ENCODE measurements at places on chromosomes 5 and 9.

GRCh38 chr5:73357576-73357975 lies 91.0 kb downstream of the FOXD1 start:
- no peak for DNase-seq

DNA sequence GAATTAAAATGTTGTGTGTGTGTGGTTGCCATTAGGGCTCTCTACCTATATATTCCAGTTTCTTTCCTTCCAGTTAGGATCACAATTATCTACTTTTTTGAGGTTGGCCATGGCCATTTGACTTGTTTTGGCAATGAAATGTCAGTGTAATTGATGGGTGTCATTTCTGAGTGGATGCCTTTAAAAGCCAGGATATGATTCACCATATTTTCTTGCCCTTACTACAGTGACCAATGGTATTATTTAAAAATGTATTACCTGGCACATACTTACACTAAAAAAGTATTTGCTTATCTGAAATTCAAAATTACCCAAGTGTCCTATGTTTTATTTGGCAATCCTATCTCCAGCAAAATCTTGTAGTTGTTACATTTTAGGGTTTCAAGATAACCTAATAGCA lies 258.7 kb upstream of the ACTBL2 start:
- no peak for DNase-seq

DNA sequence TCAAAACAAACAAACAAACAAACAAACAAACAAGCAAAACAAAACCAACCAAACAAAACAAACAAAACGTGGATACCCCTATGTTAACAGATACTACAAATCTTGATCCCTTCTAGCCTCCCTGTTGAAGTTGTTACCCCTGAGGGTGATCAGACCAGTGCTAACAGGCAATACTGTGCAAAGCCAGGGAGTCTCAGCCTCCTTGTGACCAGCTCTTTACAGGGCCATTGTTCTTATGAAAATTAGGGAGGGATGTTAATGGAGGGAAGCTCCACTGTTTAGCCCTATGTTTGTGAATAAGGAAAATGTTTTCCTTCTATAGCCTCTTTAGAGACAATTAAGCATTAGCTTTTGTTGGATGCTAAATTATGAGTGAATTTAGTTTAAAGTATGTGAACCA lies 1072.1 kb upstream of the WWC1 start:
- DNase-seq: no peak

GRCh38 chr5:43437062-43437660 lies 25.0 kb upstream of the CCL28 start:
- DNase-seq: no peak

DNA sequence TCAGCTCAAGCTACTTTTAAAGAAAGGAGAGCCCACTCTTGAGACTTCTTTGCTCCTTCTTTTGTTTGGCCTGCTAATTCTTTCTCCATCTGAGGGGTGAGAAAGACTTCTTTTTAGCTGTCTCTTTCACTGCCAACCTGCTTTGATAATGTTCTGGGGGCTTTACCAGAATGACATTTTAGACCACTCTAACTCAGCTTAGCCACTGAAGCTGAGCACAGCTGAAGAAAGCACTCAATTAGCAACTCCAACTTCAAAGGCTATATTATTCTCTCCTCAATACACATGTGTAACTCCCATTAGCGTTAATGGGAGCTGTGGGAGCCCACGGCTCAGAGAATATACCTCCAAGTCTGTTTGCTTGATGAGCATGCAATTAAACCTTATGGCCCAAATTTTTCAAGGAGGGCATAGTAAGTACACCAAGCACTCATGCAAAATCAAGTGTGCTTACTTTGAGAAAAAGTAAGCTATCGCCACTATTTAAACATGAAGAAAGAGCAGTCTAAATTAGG lies 815.4 kb upstream of the DMAC1 start:
- DNase-seq: no peak

GRCh38 chr9:89532478-89532877 lies 34.6 kb upstream of the SEMA4D start:
- DNase-seq: peak; percentile 39

- peak; percentile 11 for DNase-seq
Observed at GRCh38 chr9:105693435-105694189, 729 bp upstream of the TMEM38B start.

- no peak for DNase-seq
Observed at GRCh38 chr9:135566552-135566951, 5.0 kb downstream of the PAEP start.

- no peak for DNase-seq
Observed at GRCh38 chr9:112322701-112323377, 10.6 kb downstream of the PTBP3 start.

DNA sequence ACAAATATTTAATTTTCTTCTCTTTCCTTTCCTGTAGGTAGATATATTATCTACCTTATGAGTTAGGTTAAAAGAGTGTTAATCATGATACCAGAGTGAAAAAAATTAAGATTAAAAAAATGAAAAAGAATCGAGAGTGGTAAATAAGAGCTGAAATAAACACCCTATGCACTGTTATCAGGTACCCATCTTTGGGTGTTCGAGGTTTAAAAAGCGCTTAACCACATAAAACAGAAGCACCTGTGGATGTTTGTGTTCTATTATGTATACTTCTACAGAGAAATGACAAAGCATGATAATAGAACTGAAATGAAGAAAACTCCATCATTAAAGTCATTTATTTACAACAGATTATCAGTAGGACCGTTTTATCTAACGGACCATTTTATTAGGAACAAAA lies 25.7 kb upstream of the GCNT4 start:
- DNase-seq: no peak

GRCh38 chr9:32526041-32526706 lies at the start of gene RIGI:
RIGI (minus strand) TSS chr9:32526196; CDS start chr9:32526166, 30 bp downstream.
- DNase-seq: peak; percentile 74

- DNase-seq: no peak
Observed at GRCh38 chr5:168929656-168930055, 350.5 kb upstream of the PANK3 start.

DNA sequence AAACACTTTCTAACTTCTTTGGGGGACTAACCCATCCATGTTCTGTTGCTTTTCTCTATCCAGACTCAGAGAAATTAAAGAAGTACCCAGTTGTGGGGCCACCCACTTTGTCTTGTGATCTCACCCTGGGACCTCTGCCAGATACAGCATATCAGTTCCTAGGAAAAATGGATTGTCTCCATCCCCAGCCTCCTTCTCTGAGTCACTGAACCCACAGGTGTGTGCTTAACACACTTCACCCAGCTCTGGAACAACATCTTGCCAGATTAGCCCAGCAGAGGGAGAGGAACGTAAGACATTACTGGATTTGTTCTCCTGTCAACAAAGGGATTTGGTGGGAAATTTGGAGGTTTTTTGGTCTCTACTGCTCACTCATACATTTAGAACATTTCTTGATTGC lies 19.2 kb downstream of the FAM240B start:
- no peak for DNase-seq

DNA sequence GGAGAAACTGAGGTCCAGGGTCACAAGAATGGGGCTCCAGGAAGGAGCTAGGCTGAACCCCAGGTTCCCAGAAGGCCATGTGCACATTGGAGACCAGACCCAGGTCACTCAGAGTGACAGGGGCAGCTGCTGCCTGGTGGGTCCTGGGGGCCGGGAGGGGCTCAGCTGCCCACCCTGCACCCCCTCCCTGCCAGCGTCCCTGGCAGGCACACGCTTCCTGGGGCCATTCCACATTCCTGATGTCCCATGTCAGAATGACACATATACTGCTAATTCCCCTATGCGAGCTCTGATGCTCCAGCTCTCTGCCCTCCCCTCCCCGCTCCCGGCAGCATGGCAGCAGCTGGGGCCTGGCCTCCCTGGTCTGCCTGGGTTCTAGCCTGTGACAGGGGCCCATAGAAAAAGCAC lies 14.0 kb downstream of the FGFR4 start:
- no peak for DNase-seq

GRCh38 chr5:132261881-132262845 lies 4.7 kb downstream of the PDLIM4 start:
- no peak for DNase-seq

DNA sequence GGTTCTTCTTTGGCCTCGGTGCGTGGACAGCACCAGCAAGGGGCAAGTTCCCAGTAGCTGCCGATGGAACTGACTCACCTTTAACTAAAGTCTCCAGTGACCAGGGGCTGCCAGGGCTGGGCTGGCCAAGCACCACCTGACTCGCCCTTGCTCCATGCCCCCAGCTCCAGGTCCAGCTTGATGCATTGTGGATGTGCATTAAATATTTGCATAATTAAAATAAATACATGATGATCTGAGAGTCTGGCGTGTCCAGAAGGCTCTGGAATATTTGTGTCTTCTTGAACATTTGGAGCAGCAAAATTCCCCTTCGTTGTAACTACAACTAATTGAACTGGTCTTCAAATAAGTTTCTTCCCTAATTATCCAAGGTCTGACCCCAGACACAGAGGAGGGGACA lies 9.5 kb upstream of the PRDM12 start:
- DNase-seq: no peak

DNA sequence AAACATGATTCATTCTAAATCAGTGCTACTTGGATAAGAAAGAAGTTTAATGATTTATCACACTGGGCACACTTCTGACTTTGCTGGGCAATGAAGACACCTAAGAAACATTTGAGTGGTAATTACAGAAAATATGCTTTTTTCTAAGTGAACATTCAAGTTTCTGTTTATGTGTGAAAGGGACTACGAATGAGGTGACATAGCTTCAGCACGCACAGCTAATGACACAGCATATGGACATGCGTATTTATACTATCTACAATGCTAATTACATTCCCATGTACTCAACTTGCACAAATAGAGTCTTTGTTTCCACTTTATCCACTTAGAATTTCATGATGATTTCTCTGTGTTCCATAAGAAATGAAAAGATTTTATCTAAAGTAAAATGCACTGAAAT lies 40.6 kb downstream of the FREM1 start:
- no peak for DNase-seq

- no peak for DNase-seq
Observed at GRCh38 chr9:4829969-4830368, 37.2 kb downstream of the RCL1 start.

DNA sequence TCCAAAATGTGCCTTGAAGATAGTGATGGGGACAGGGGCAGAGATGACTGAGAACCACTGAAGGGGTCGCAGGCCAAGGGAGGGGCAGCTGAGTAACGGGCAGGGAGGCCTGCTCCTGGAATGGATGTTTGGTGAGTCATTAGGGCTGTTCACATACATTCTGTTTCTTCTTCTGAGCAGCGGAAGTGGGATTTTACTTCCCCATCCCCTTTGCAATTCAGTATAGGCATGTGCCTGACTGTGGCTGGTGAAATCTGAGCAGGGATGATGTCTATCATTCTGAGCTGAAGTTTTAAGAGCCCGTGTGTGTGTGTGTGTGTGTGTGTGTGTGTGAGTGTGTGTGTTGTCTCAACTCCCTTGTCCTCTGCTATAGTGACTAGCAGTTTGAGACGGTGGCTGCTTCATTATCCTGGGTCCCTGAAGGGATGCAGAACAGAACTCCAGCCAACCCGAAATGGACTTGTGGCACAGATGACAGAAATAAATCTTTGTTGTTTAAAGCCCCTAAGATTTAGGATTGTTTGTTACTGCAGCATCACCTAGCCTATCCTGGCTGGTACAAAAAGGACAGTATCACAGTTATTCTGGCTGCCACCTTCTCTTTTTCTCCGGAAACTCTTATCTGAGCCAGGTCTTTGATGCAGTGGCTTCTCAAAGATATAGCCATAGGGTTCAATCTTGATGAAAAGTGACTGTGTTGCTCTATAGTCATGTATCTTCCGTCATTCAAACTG lies 29.2 kb upstream of the TGFBI start:
- no peak for DNase-seq

- DNase-seq: peak; percentile 45
Observed at GRCh38 chr5:91170266-91170665, 212.9 kb downstream of the ARRDC3 start.

GRCh38 chr9:77663754-77664153 lies 15.6 kb upstream of the GNA14 start:
- no peak for DNase-seq

- no peak for DNase-seq
Observed at GRCh38 chr9:35905912-35906679, at the start of gene HRCT1. HRCT1 (plus strand) TSS chr9:35906202; CDS start chr9:35906288, 86 bp downstream.

GRCh38 chr5:61919920-61920319 lies 386.1 kb upstream of the KIF2A start:
- DNase-seq: no peak

GRCh38 chr9:38286766-38287165 lies 105.7 kb upstream of the ALDH1B1 start:
- no peak for DNase-seq

DNA sequence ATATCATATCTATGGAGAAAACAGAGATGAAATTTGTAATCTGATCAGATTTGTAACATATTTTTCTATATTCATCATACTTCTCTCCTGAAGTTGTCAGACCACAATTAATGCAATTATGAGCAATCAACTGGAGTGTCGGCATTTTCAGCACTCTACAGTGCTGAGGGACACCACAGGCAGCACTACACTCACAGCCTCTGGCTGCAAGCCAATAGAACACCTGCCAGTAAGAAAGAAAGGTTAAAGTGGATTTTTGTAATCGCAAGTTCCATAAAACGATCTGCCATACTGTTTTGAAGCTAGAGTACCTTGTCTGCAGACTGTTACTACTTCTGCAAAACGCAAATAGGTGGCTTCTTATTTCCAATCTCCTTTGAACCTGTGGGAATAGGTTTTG lies 147.6 kb downstream of the ADAMTS6 start:
- DNase-seq: no peak

GRCh38 chr5:10511741-10512640 lies 51.9 kb upstream of the ANKRD33B start:
- no peak for DNase-seq
